ENCODE measurements at places on chromosomes 7 and 10.

DNA sequence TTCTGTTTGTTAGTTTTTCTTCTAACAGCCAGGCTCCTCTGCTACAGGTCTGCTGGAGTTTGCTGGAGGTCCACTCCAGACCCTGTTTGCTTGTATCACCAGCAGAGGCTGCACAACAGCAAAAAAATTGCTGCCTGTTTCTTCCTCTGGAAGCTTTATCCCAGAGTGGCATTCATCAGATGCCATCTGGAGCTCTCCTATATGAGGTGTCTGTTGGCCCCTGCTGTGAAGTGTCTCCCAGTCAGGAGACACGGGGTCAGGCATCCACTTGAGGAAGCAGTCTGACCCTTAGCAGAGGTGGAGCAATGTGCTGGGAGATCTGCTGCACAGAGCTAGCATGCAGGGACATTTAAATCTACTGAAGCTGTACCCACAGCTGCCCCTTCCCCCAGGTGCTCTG, 26.7 kb upstream of the CROT start:
- no peak for DNase-seq

DNA sequence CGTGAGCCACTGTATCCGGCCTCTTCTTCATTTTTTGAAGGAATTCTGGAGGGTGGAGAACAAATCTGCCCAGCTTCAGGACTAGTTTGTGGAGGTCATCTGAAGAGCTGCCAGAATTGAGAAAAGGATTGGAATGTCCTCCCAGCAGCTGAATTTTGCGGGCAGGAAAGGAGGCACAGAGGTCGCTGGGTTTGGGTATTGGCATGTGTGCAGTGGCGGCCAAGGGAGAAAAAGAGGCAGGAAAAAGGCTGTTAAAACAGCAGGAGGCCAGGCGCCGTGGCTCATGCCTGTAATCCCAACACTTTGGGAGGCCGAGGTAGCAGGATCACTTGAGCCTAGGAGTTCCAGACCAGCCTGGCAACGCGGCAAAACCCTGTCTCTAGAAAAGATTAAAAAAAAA, 80.4 kb downstream of the HIP1 start:
- DNase-seq = no peak

- DNase-seq = no peak
Observed at GRCh38 chr7:10677668-10678232, 295.9 kb upstream of the PHF14 start.

DNA sequence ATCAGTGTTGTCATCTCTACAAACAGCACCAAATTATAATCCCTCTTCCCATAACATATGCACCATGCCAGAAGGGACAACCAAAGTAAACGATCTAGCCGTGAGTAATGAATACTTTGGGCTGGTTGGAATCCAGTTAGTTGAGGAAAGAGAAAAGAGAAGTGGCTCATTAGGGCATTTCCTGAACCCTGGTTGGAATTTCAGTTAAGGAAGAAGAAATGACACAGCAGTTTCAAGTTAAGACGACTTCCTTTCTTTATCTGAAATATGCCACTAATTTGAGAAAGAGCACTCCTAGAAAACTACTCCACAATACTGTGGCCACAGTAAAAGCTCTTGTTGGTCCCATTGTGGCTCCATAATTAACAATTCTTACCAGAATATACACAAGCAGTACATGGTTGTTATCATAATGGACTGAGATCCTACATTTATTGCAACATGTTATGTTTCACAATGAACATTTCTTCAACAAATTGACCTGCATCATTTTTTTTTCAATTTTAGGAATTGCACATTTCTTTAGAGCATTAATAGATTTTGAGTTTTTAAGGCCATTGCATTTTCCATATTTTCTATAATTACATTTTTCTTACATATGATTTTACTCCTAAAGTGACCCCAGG, at the start of gene TFEC:
TFEC (minus strand) TSS at position 113 of the 626 bp plus-strand sequence. CDS start 46,322 bp downstream, outside the sequence.
- no peak for DNase-seq

GRCh38 chr10:131174211-131174565, 137.3 kb downstream of the TCERG1L start:
- no peak for DNase-seq

DNA sequence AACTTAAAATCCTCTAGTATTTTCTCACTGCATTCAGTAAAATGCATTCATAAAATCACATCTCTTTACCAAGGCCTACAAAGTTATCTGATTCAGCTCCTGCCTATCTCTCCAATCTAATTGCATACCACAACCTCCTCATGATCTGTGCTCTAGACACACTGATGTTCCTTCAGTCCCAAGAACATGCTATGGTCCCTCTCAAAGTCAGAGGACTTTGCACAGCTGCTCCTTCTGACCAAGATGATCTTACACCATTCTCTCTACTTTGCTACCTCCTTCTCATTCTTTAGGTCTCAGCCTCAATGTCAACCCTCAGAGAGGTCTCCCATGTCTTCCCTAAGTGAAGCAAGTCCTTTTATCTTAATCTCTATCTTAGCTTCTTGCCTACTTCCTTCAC, 45.5 kb downstream of the CAV1 start:
- no peak for DNase-seq

- no peak for DNase-seq
Observed at GRCh38 chr7:123502201-123502600, 32.2 kb downstream of the IQUB start.

DNA sequence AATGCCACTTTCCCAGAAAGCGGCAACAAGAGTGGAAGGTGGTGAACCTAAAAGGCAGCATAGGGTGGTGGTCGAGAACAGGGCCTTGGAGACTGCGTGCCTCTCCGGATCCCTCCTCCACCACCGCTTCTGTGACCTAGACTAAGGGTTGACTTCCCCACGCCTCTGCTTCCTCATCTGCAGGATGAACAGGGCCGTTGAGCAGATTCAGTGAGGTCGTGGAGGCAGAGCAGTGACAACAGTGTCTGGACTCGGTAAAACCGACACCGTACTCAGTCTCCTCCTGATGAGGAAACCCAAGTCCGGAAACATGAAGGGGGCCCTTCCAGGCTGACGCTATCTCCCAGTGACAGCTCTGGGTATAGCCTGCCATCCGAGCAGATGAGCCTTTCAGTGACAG, 162.6 kb downstream of the CELF2 start:
- peak; percentile 26 for DNase-seq

DNA sequence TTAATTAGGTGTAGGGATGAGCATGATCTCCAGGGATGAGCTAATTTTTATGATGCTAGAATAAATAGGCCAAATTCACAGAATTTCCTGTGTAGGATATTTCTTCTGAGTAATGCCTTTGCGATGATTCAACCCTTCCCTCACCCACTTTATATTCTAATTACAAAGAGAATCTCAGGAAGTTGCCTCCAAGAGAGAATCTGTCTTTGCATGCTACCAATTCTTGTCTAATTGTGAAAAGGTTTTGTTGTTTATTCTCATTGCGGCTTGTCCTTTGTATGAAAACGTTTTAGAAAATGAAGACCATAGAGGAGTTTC, 6.3 kb downstream of the C7orf57 start:
- DNase-seq = no peak

- no peak for DNase-seq
Observed at GRCh38 chr7:100141555-100141949, 7.2 kb upstream of the LAMTOR4 start.

DNA sequence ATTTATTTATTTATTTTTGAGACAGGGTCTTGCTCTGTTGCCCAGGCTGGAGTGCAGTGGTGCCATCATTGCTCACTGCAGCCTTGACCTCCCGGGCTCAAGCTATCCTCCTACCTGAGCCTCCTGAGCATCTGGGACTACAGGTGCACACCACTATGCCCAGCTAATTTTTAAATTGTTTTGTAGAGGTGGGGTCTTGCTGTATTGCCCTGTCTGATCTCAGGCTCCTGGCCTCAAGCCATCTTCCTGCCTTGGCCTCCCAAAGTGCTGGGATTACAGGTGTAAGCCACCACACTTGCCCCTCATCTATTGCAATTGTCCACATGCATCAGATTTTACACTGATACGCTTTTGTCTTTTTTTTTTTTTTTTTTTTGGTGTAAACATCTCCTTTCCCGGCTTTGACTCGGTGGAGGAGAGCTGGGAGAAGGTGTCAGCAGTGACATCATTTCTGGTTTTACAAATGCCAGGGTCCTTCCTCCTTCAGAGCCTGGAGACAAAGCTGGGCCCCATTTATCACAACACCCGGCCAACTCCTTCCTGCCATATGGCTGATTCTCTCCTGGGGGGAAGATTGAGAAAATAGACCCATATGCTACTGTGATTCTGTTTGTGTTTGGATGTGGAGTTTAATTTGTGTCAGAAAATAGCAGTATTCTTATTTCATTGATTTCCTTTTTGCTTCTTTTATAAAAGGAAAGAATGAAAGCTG, 61.3 kb downstream of the GALNT17 start:
- no peak for DNase-seq

DNA sequence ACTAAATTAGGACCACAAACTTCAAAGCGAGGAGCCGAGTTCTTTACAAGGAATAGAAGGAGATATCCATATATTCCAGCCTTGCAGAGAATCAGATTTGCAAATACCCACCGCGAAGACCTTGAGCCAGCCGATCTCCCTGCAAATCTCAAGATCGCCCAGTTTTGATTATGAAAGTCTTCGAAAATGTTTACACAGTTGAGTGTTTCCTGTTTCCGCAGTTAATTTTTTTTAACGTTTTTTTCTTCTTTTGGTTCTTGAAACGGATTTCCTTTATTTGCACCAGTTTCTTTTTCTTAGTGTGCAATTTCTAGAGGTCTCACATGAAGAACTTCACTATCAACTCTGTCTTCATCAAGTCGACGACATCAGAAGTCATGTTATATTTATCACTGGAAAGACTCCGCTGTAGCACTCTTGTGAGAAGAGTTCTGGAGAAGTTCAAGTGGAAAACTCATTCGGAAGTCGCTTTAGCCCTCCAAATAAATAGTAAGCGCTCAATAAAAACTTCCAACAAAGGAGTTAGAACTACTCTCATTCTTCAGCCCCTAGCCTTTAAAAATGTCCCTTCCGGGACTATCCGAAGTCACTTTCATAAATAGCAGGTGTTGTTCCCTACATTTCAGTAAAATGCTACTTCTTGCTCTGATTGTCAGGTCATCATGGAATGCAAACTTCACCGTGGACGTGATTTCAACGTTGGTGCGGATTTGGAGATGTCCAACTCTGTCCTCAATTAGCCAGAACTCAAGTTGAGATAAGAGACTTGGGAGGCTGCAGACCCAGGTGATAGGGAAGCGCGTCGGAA, 11.9 kb upstream of the SPAG6 start:
- no peak for DNase-seq

DNA sequence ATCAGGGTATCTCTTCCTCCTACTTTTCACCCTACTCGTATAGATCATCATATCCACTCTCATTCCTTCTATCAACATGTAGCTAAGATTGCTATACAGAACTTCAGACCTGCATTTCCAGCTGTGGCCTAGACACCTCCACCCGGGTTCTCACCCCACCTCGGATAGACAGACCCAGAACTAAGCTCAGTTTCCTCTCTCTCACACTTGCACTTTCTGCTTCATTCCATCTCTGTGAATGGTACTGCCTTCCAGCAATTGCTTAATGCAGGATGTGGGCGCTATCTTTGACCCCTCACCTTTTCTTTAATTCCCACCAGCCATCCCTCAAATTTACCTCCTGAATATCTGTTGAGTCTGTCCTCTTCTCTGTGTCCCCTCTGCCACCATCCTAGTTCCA, 35.7 kb downstream of the AGK start:
- no peak for DNase-seq

- peak; percentile 34 for DNase-seq
Observed at GRCh38 chr7:48084727-48085432, 4.2 kb upstream of the UPP1 start.

DNA sequence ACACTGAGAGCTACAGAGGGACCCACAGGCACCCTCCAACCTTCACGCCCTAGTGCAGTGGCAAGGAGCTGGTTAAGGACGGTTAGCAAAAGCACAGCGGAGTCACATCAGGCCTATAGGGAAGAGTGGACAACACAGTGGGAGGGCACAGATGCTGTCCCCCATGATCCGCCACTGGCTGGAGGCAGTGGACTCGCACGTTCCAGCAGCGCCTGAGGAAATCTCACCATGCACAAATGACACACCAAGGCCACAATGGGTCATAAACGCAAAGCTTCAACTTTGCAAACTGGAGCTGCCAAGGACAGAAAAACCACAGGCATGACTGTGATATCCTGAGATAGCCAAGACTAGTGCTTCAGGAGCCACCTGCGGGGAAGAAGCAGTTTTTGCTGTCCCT, 58.8 kb downstream of the GRB10 start:
- no peak for DNase-seq

DNA sequence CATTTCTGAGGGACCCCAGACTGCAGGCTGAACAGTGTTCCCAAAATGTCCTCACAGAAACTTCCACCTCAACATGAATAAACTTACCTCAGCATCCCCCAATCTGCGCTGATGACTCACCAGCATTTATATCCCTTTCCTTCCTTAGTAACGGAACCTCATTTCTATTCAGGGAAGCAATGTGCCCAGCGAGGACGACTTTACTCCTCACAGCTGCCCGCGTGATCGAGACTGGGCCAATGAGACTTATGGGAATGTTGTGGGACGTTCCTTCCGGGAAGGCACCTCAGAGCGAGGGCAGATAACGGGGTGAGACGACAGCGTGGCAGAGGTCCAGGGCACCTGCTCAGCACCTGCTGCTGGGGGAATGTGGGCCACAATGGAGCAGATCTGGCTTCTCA, 73.1 kb upstream of the CAMK2B start:
- DNase-seq = no peak

- DNase-seq = no peak
Observed at GRCh38 chr7:47507522-47507921, 74.4 kb downstream of the TNS3 start.

DNA sequence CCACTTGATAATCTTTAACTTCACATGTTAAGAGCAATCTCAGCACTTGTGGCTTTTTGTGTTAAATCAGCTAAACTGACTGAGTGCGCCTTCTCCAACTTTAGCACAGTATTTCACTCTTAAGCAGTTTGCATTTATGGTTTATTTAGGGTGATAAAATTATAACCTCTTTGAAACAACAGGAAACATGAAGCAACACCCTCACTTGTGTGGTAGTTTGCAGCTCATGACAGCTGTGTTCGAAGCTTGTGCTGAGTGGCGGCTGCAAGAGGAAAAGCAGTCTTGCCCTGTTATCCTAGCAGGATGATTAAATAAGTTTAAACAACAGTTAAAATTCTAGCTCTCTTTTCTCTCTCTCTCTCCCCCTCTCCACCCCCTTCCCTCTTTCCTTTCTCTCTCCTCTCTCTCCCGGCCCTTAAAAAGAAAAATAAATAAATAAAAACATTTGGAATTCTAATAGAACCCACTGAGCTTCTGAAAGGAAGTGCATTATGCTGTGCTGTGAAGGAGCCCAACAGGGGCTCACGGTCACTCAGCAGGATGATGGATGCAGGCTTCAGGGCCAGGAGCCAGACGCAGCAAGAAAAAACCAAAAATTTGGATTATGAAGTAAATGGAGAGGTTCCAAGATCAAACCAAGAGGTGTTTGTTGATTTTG, 25.2 kb downstream of the OGDH start:
- DNase-seq = no peak
